ENCODE measurements at places on chromosomes 2 and 18. TPM values are rescaled to one million over a fixed set of nuclear protein-coding genes. Genes with fewer than 3 reads are reported as not detected.

DNA sequence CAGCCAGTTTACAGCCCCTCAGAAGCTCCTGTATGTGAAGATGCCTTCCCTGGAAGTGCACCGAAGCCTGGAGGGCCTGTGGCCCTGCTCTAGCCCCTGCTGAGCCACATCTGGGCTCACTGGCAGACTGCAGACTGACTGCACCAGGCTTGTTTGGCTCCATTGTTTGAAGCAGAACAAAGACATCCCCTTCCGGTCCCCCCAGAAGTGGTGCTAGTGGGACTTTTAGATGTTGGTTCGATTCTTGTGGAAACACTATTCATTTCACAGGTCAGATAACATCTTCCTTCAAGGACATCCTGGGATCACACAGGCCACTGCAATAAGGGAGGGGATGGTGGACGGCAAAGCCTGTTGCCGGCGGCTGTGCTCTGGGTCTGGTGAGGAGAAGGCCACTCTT is 57.8 kb upstream of the CBLN2 start:
- DNase-seq, result no peak
- H3K27me3 ChIP-seq, result no peaks in the 10 kb centered on the region
- H3K4me3 ChIP-seq, result no peak overlapping the region
- no peaks in the 10 kb centered on the region for H3K36me3 ChIP-seq

GRCh38 chr2:5495586-5495985 is 196.6 kb upstream of the SOX11 start:
- no peaks in the 10 kb centered on the region for H3K27me3 ChIP-seq
- H3K4me3 ChIP-seq, result no peak overlapping the region
- H3K36me3 ChIP-seq, result no peaks in the 10 kb centered on the region
- no peak for DNase-seq
- H3K27ac ChIP-seq, result no peak overlapping the region

GRCh38 chr2:66830881-66831280 is 396.0 kb downstream of the MEIS1 start:
- no peak overlapping the region for H3K4me3 ChIP-seq
- no peaks in the 10 kb centered on the region for H3K27me3 ChIP-seq
- H3K36me3 ChIP-seq, result no peaks in the 10 kb centered on the region
- no peak overlapping the region for H3K27ac ChIP-seq
- peaks cover 5% of the 10 kb centered on the region for H3K4me1 ChIP-seq

DNA sequence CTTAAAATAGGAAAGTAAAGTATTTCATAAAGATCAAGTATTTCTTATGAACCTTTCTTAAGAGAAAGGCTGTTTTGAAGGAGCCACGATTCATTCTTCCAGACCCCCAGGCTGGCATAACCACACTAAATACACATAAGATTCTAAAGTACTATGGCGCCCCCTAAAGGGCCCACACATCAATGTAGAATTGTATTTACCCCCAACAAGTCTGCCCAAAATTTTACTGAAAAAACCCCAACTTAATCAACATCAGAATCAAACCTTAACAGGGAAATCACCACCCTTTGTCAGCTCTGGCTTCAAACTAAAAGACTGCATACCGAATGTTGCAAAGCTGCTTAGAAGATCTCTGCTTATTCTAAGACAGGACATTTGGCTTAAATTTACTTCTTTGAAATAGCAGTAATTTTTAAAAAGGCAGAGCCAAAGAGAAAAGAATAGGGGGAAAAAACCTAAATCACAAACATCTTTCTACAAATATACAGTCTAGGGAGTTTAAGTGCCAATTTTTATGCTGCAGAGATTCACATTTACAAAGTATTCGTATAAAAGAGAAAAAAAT is 20.4 kb upstream of the BCL2 start:
- no peak overlapping the region for H3K4me3 ChIP-seq
- no peaks in the 10 kb centered on the region for H3K36me3 ChIP-seq
- 0 out of 2 replicates have a peak, but pooled peaks cover 4% of the 10 kb centered on the region for H3K4me1 ChIP-seq
- no peak overlapping the region for H3K27ac ChIP-seq
- no peak for DNase-seq

DNA sequence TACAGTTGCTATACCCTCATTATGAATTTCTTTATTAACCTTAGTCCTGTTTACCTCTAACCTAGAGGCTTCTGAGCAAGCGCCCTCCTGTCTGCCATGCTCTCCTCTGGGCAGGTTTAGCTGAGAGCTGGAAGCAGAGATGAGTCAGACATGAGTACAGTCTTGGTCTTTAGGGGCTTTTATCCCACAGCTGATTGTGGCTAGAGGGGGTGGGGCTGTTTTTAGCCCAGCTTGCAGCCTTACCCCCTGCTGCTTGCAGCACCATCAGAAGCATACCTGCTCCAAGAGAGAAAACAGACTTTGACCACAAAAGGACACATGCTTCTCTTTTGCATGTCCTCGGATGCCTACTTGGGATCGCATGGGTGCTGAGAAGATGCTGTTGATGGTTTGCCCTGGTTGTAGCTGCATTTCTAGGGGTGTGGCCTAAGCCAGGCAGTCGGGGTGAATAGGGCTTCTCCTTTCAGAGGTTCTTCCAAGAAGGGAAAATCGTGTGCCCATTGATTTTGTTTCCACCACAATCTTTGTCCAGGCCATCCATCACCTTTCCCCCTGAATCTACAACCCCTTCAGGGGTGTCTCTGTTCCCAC is 115.0 kb upstream of the LGALSL start:
- H3K27me3 ChIP-seq, result no peaks in the 10 kb centered on the region
- no peak overlapping the region for H3K27ac ChIP-seq
- DNase-seq, result no peak
- H3K4me1 ChIP-seq, result no peaks in the 10 kb centered on the region
- no peaks in the 10 kb centered on the region for H3K36me3 ChIP-seq

GRCh38 chr2:8217468-8218030 is 464.3 kb upstream of the ID2 start:
- H3K4me1 ChIP-seq, result no peaks in the 10 kb centered on the region
- H3K4me3 ChIP-seq, result no peak overlapping the region
- no peaks in the 10 kb centered on the region for H3K27me3 ChIP-seq
- no peaks in the 10 kb centered on the region for H3K36me3 ChIP-seq
- no peak overlapping the region for H3K27ac ChIP-seq

- H3K27ac ChIP-seq, result no peak overlapping the region
- H3K36me3 ChIP-seq, result no peaks in the 10 kb centered on the region
- DNase-seq, result no peak
- no peak overlapping the region for H3K4me3 ChIP-seq
These were observed 27.6 kb downstream of the C2orf76 start for GRCh38 chr2:119338826-119339561.

DNA sequence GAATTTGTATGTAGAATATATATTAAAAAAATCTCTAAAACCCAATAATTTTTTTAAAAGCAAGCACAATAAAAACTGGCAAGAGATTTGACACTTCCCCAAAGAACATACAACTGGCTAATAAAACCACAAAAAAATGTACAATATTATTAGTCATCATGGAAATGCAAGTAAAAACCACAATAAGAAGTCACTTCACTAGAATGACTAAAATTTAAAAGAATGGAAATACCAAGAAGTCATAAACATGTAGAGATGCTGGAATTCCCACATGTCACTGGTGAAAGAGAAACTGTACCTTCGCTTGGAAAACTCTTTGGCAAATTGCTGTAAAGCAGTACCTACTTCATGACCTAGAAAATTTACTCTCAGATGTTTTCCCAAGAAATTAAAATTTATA is 43.4 kb upstream of the KYNU start:
- no peaks in the 10 kb centered on the region for H3K27me3 ChIP-seq
- H3K4me1 ChIP-seq, result no peaks in the 10 kb centered on the region
- H3K36me3 ChIP-seq, result no peaks in the 10 kb centered on the region
- no peak for DNase-seq
- no peak overlapping the region for H3K4me3 ChIP-seq

DNA sequence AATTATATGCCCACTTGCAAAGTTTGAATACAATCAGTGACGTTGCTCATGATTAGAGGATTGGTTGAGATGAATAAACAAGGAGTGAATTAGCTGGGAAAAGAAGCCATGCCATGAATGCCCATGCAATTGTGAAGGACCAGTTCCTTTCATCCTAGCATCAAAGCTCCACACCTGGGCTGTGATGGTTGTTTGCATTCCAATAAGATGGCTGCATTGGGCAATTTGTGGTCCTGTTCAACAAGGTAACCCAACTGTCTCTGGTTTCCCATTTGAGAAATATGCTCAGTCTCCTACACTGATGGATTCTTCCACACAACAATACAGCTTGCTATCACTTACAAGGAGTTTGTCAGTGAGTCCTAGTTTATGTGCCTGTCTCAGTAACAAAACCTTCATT is 550.2 kb downstream of the STK39 start:
- H3K27me3 ChIP-seq, result no peaks in the 10 kb centered on the region
- H3K4me3 ChIP-seq, result no peak overlapping the region
- DNase-seq, result no peak
- H3K4me1 ChIP-seq, result no peaks in the 10 kb centered on the region

DNA sequence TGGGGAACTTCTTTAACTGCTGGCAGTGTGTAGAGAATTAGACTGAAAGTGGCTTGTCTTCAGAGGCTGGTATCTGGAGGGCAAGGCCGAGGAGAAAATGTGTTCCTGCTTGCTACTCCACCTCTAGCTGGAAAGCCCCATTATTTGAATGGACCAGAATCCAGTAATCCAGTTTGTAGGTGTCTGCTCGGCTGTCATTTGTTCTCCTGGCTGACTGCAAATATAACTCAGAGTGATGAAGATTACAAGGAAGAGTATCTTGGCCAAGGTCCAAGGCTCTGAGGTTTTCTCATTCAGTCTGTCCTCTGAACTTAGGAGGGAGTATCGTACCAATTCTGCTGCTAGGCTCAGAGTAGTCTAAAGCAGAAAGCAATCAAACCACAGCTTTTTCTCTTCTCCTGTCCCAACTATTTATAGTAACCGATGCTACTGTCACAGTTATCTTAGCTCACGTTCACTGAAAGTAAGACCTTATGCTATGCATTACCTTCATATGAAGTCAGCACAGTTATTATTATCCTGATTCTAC is 228.6 kb downstream of the SETBP1 start:
- no peak overlapping the region for H3K4me3 ChIP-seq
- H3K4me1 ChIP-seq, result no peaks in the 10 kb centered on the region
- H3K36me3 ChIP-seq, result no peaks in the 10 kb centered on the region
- no peak overlapping the region for H3K27ac ChIP-seq
- no peak for DNase-seq

DNA sequence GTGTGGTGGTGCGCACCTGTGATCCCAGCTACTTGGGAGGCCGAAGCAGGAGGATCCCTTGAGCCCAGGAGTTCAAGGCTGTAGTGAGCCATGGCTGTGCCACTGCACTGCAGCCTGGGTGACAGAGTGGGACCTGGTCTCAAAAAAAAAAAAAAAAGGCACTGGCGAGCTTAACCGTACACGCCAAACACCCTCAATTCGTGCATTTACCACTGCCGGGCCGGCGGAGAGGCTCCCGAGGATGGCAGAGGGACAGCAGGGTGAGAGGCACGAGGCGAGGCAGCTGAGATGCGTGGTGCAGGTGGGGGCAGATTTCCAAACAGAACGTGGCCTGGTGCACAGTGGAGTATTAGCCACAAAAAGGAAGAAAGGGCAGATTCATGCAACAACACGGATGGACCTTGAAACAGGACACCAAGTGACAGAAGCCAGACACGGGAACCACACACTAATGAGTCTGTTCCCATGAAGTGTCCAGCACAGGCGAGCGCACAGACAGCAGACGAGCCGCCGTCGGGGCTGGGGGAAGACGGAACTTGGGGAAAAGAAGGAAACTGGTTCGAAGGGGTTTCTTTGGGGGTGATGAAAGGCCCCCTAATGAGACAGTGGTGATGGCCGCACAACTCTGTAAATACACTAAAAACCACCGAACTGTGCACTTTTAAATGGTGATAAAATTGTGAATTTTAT is 27.4 kb downstream of the SLC66A2 start:
- H3K27me3 ChIP-seq, result no peaks in the 10 kb centered on the region
- no peak overlapping the region for H3K27ac ChIP-seq
- no peak for DNase-seq
- H3K4me1 ChIP-seq, result no peaks in the 10 kb centered on the region

- peak; percentile 68 for DNase-seq
- H3K4me3 ChIP-seq, result no peak overlapping the region
- no peaks in the 10 kb centered on the region for H3K36me3 ChIP-seq
- no peaks in the 10 kb centered on the region for H3K4me1 ChIP-seq
- no peaks in the 10 kb centered on the region for H3K27me3 ChIP-seq
These were observed 492.4 kb downstream of the PLCL1 start for GRCh38 chr2:198296665-198297308.

DNA sequence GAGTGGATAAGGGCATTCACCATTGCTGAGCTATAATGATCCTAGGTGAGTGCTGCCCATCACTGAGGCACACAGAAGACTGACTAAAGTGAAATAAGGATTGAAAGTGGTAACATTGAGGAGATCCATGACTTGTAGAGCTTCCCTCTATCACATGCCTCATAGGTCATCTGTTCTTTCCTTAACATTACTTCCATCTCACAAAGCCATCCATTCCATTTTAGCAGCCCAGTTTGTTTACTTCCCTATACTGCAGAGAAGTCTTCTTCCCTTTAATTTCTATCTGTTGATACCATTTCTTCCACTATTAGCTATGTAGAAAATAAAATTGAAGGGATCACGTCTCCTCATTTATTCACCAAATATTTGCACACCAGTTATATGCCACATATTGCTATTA is 32.1 kb downstream of the ME2 start:
- H3K27ac ChIP-seq, result no peak overlapping the region
- no peaks in the 10 kb centered on the region for H3K27me3 ChIP-seq
- H3K4me1 ChIP-seq, result no peaks in the 10 kb centered on the region
- no peak for DNase-seq
- no peak overlapping the region for H3K4me3 ChIP-seq
- no peaks in the 10 kb centered on the region for H3K36me3 ChIP-seq

DNA sequence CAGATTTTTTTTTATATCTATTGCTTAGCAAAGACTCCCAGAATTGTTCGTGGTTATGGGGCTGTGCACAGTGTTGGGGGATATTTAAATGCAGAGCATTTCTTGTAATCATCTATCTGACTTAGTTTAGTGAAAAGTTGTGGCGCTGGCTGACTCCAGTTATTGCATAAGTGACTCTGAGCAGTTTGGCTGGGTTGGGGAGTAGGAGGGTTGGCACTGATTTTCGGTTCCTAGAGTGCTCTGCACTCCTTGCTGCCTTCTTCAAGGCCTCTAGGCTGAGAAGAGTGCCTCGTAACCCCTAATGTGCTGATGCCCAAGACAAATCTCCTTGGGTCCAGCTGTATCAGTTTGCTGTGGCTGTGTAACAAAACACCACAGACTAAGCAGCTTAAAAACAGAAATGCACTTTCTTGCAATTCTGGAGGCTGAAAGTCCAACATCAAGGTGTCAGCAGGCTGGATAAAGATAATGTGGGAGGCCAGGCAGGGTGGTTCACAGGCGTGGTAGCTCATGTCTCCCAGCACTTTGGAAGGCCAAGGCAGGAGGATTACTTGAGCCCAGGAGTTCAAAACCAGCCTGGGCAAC is 6.5 kb upstream of the IMPA2 start:
- no peak for DNase-seq
- H3K27me3 ChIP-seq, result no peaks in the 10 kb centered on the region
- no peak overlapping the region for H3K4me3 ChIP-seq

- no peaks in the 10 kb centered on the region for H3K27me3 ChIP-seq
- no peak for DNase-seq
- H3K36me3 ChIP-seq, result no peaks in the 10 kb centered on the region
- H3K4me3 ChIP-seq, result no peak overlapping the region
- no peaks in the 10 kb centered on the region for H3K4me1 ChIP-seq
These were observed 24.3 kb downstream of the NCOA1 start for GRCh38 chr2:24515335-24515734.

Gene GALNT14
- total RNA-seq, result not detected

Gene CCDC74B
- total RNA-seq, result 1.6 TPM

Gene LRP1B
- total RNA-seq, result not detected

Gene CELF4
- 0.11 TPM for total RNA-seq

Gene RESP18
- not detected for total RNA-seq
